NCI-H774 (cell line): ENCODE measurements at places on chromosomes 2 and 18.

DNA sequence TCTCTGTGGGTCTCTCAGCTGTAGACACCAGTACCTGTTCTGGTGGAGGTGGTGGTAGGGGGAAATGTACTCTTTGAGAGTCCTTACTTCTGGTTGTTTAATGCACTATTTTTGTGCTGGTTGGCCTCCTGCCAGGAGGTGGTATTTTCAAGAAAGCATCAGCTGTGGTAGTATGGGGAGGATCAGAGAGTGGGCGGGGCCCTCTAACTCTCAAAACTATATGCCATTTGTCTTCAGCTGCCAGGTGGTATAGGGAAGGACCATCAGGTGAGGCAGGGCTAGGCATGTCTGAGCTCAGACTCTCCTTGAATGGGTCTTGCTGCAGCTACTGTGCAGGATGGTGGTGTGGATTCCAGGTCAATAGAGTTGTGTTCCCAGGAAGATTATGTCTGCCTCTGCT lies 1100.8 kb downstream of the CNTNAP5 start:
- no peak for DNase-seq

- DNase-seq = no peak
These were observed 278.8 kb downstream of the RND3 start for GRCh38 chr2:150208689-150209088.

DNA sequence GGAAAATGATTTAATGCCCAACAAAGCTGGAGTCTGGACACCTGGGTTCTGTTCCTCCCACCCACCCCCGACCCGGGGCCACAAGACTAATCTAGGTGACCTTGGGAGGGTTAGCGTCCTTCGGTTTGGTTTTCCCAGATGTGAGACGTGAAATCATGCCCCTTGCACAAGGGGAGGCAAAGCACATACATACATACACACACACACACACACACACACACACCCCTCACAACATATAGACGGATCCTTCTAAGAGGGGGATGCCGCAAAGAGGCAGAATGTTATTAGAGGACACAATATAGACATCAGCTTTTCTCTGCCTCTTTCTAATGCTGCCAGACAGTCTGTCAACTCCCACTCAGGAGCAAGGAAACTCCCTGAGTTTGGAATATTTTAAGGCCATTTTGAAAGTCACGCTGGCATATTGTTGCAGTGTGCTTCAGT lies 616 bp upstream of the RBMS1 start:
- no peak for DNase-seq

DNA sequence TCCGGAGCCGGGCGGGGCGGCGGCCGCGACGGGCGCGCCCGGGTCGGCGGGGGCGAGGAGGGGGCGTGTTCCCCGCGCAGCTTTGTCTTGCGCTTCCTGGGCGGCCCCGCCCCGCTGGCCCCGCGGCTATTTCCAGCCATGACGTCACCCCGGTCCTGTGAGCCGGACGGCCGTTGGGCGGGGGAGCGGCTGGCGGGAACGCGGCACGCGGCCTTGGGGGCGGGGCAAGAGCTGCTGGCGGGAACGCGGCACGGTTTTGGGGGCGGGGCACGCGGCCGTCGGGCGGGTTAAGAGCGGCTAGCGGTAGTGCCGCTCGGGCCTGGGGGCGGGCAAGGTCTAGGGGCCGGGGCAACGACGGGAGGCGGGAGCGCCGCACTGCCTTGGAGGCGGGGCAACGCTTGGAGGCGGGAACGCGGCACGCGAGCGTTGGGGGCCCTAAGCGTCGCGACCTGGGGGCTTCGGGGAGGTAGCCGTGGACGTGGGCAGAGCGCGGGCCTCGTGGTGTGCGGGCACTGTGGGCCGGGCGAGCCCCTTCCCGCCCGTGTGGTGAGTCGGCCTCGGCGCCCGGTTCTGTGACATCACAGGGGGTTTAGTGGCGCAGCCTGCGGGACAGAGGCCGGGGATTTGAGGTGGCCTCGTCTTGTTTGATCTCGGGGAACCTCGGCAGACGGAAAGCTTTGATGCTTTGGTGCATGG lies 704 bp downstream of the KLF11 start:
- DNase-seq = peak; percentile 92

- DNase-seq = no peak
These were observed 182.2 kb downstream of the EPHA4 start for GRCh38 chr2:221389904-221390303.

DNA sequence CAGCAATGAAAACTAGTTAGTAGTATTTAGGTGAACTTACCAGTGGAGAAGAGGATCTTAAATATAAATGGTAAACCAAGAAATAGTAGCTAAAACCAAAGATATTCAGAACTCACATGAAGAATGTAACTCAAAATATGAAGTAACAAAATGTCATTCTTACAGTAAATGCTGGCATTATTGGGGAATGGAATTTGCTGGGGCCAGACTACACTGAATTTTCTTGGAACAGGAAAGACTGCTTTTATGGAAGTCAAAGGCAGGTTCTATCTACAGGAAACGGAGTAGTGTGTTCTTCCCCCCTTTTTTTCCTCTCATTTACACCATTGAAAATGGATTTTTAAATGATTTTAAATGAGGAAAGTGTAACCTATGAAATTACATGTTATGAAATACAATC lies 188.7 kb downstream of the IKZF2 start:
- no peak for DNase-seq

GRCh38 chr2:135473567-135473966 lies 57.5 kb downstream of the ZRANB3 start:
- DNase-seq = no peak

DNA sequence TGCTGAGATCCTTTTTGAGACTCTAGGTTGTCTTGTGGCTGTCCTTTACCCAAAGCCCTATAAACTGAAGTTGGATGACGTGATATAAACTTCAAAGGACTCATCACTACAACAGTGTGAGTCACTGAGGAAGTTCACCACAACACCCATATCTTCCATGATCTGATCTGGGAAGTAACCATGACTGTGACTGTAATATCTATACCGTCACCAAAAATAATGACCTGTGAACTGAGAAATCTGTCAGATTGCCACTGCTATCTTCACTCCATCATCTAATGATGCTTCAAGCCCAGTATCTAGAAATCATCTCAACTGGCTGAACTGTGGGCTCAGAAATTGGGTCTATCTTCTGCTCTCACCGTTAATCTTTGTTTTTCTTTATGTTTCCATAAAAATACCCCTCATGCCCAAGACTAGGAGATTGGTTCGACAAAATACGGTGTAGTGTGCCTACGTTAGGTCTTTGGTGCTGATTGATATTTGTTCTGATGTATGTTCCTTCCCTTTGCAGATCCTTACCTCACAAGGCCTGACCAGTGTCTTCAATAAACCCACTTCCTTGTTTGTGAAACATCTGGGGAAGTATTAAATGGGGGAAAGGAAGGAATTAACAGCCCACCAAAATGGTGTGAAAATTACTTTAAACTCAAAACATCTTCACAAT lies 78.2 kb downstream of the MYL12B start:
- no peak for DNase-seq

- no peak for DNase-seq
These were observed 121.1 kb upstream of the RMP24 start for GRCh38 chr18:35851286-35851970.

DNA sequence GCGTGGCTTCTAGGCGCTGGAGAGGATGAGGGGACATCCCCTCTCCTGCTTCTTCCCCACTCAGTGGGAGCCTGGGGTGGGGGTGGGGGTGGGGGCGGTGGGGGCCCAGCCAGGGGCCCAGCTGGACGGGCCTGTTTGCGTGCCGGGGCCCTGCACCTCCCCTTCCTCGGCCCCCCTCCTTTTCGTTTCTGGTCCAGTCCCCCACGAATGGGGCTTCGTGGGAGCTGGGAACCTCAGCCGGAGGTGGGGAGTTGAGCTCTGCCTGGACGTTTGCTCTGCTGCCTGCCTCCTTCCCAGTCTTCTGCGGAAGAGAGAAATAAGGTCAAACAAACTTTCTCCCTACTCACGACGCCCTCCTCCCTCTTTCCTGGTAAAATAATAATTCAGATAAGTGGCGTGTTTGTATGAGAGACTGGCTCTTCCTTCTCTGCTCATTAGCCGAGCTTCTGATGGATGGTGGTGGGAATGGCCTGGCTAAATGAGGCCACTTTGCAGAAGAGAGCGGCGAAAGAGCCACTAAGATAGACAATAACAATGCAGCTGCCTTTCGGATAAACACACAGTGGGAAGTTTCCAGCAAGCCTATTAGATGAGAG lies 782 bp downstream of the MTA3 start:
- DNase-seq = peak; percentile 18

GRCh38 chr2:216372761-216373291 lies 543 bp upstream of the MARCHF4 start:
- DNase-seq = no peak

- DNase-seq = no peak
These were observed 57.9 kb downstream of the FAM171B start for GRCh38 chr2:186751790-186752189.

DNA sequence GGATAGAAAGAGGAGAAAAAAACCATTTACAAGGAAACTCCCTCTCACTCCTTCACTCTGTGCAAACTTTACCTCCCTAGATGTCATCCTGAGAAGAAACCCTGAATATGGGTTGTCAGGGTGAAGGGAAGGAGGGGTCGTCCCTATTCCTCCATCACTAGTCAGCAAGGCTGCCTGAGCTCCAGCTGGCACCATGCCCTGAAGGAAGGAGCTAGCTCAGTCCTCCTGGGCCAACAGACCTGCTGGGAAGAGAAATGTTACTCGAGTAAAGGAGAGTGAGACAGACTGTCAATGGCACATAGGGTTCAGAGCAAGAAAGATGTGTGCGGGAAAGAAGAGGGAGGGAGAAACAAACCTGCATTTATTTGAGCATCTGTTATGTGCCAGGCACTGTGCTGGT lies 18.3 kb upstream of the EPAS1 start:
- no peak for DNase-seq

- DNase-seq = no peak
These were observed 261.7 kb downstream of the GPD2 start for GRCh38 chr2:156697906-156698305.

GRCh38 chr2:155377266-155377680 lies 678.8 kb downstream of the KCNJ3 start:
- DNase-seq = peak; percentile 48

GRCh38 chr18:69123421-69123820 lies 277.3 kb upstream of the DOK6 start:
- no peak for DNase-seq

GRCh38 chr2:105087273-105087672 lies 49.4 kb downstream of the MRPS9 start:
- DNase-seq = no peak

GRCh38 chr2:1627628-1628381 lies 116.5 kb downstream of the PXDN start:
- no peak for DNase-seq

GRCh38 chr2:207632575-207633493 lies 7.6 kb upstream of the METTL21A start:
- DNase-seq = no peak

- no peak for DNase-seq
These were observed 551.1 kb downstream of the ZEB2 start for GRCh38 chr2:143968860-143969259.

DNA sequence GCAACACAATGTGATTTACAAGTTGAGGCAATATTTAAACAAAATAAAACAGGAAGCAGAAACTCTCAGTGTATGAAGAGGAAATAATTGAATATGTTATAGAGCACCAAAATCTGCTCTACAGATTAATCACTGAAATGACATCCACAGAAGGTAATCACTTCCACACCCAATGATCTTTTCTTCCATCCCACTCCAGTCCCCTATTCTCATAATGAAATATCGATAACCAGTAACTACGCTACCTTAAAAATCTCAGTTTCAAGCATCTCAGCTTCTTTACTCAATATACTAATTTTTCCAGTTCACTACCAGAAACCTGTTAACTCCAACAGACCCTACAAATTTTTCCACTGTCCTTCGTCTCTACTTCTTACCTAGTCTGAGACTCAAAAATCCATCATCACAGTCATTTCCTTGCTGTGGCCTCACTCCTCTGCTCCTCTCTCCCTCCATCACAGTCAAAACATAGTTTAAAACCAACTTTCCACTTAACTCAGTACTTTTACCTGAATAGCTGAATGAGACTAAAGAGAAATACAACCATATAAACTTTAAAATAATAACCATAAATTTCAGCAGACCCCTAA lies 67.1 kb downstream of the MEMO1 start:
- DNase-seq = no peak

- DNase-seq = peak; percentile 44
These were observed 1377.0 kb downstream of the SUCLG1 start for GRCh38 chr2:83081826-83082690.

GRCh38 chr2:9846554-9846953 lies 3.3 kb downstream of the TAF1B start:
- no peak for DNase-seq

DNA sequence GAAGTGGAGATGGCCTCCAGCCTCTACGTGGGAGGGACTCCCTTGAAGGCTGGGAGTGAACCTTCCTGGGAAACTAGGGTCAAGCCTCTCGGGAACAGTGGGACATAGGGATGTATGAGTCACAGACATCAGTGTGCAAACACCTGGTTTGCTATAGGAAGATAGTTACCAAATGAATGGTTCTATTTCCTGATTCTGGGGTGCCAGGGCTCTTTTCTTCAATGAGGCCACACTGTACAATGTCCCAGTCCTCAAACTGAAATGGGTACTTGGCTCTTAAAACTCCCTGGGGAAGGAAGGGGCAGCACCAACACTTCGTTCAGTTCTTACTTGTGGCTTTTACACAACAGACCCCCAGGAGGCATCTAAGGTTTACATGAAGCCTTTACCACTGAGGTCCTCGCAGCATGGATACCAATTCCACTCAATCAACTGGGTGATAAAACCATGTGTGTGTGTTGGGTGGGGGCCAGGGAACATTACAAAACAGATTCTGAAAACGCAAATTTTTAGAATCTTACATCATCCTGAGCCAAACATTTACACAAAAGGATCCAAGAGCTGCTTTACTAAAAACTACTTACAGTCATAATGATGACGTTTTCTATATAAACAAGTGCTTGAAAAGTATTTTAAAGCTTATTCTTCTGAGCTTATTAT lies 10.4 kb downstream of the ERFE start:
- no peak for DNase-seq

- DNase-seq = no peak
These were observed 301.0 kb upstream of the HS6ST1 start for GRCh38 chr2:128619471-128620325.

GRCh38 chr2:177579486-177580036 lies 187.0 kb downstream of the AGPS start:
- DNase-seq = no peak

GRCh38 chr2:178873912-178874311 lies 66.7 kb upstream of the TTN start:
- DNase-seq = no peak

- no peak for DNase-seq
These were observed 41.7 kb downstream of the DNMT3A start for GRCh38 chr2:25300001-25300400.
